ENCODE measurements at places on chromosomes 16 and 17.

DNA sequence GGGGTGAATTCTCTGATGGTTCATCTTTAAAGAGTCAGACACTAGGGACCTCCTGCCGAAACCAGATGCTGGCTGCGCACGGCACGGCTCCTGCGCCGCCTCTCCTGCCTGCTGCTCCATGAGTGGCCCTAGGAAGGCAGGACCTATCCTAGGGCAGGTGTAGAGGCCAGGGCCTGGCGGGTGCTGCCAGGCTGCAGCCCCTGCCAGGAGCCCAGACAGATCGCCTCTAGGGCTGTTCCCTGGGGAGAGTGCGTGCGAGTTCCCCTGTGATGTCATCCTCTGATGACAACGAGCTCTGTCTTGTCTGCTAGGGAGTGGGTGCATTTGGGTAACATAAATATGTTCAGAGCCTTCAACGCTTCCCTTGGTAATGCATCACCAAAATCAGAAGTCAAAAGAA, 23.9 kb downstream of the SLC38A10 start:
- DNase-seq: no peak

DNA sequence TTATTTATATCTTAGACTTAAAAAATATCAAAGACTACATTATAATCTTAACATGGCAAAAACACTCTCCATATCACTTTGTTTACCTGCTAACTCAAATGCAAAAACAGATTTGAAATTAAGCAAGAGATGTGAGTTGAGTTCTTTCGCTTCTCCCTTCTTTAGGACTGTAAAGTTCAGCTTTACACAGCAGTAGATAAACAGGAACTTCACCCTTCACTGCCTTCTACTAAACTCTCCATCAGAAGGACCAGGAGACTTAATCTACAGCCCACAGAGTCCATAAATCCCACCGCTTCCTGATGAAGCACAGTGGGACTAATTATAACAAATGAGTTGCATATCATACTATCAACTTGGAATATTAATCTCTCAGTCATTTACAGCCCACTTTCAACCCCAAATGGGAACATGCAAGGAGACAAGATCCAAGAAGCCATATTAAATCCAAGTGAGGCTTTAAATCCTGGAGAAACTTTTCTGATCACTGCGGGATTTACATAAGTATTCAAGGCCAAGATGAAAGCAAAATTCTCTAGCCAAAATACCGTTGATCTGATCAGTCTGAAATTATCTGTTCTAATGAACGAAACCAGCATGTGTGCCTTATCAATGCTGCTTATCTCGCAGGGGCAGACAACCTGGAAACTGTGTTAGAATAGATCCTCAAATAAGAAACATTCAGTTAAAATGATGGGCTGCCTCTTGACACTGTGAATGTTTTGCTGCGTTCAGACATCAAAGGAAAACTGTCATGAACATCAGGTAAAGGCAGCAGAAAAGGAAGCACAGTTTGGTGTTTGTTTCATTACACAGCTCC, 1.6 kb downstream of the AMFR start:
- DNase-seq: no peak

GRCh38 chr16:57600952-57601580, 27.4 kb upstream of the ADGRG1 start:
- no peak for DNase-seq

DNA sequence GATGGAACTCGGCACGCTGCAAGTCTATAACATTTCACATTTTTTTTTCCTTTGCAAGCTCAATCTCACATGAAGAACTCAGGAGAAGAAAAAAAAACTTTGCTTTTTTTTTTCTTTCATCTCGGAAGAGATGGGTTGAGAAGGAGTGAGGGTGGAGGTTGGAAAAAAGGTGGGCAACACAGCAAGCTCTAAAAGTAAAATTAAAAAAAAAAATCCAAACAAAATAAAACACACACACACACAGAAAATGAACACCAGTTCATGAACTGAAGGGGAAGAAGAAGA, 2.5 kb downstream of the MAF start:
- DNase-seq: no peak

- DNase-seq: no peak
These were observed 38.1 kb downstream of the RND2 start for GRCh38 chr17:43062984-43063638.

DNA sequence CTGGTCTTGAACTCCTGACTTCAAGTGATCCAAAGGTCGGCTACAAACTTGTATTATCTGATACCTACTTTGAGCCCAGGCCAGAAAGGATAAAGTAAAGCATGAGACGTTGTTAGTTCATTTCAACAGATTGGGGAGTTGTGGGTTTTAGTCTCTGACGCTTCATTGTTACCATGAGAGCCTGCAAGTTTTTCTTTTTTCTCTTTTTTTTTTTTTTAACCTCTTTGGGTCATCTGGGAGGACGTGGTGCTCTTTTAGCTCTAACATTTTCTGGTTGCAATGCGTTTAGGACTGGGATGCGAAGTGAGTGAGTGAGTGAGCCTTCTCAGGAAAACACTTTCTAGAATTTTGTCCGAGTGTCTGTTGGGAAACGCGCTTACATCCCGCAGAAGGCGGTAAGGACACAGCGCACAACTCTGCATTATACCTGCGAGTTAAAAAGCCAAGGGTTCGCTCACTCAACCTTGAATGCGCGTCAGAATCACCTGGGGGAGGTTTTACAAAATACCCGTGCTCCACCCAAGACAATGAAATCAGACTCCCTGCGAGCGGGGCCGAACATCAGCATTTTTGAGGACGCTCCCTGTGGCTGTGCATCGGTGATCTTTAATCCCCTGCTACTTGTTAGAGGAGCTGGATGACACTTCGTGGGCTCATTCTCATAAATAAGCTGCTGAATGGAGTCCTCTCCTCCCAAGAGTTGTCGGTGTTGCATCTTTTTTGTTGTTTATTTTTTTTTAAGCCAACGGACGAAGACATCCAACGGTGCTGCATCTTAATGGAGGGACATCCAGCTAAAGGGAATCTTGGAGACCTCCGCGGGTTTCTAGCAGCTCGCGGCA, 629 bp upstream of the RNF135 start:
- no peak for DNase-seq

GRCh38 chr16:72987480-72987901, 60.4 kb downstream of the ZFHX3 start:
- DNase-seq: no peak

GRCh38 chr17:34126965-34127364, 128.1 kb upstream of the CCL2 start:
- no peak for DNase-seq

DNA sequence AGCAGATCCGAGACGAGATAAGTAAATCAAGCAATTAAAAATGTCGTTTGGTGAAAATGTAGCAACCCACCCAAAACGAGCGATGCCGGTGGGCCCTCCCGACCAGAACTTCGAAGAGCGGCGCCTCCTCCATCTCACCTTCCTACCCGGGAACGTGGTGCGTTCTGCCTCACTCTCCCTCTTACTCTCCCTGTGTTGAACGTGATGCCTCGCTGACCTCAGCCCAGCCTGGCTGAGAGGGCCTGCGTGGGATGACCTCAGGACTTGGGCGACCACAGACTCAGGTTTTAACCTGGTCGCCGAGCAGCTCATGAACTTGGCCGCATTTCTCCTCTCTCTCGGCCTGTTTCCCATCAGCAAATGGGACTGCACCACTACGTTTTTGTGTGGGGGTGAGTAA, 69.7 kb upstream of the RPL38 start:
- DNase-seq: no peak

GRCh38 chr16:31693733-31694132, 166.0 kb downstream of the AHSP start:
- DNase-seq: no peak

DNA sequence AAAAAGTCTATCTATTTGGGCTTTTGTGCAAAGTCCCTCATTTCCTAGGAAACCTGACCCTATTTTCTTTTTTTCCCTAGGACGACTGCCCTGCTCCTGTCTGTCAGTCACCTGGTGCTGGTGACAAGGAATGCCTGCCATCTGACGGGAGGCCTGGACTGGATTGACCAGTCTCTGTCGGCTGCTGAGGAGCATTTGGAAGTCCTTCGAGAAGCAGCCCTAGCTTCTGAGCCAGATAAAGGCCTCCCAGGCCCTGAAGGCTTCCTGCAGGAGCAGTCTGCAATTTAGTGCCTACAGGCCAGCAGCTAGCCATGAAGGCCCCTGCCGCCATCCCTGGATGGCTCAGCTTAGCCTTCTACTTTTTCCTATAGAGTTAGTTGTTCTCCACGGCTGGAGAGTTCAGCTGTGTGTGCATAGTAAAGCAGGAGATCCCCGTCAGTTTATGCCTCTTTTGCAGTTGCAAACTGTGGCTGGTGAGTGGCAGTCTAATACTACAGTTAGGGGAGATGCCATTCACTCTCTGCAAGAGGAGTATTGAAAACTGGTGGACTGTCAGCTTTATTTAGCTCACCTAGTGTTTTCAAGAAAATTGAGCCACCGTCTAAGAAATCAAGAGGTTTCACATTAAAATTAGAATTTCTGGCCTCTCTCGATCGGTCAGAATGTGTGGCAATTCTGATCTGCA, 12.9 kb downstream of the TMEM98 start:
- no peak for DNase-seq

DNA sequence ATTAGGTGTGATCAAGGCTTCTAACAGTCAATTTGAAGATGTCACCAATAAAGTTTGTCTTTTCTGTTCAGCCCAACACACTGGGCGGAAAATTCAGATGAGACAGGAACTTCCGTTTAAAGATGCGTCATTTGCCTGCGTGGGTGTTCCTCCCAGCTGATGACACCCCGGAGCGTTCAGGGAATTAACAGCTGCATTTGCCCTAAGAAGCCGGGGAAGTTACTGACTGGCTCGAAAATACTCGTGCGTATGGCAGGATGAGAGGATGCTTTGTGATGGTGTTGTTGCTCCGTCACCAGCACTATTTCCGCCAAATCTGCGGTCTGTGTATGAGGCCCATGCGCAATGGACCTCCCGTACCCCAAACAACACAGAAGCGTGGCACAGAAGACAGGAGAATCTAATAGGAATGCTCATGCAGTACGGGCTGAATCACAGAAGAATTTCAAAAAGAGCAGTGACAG, 11.9 kb upstream of the PVALEF start:
- DNase-seq: no peak

DNA sequence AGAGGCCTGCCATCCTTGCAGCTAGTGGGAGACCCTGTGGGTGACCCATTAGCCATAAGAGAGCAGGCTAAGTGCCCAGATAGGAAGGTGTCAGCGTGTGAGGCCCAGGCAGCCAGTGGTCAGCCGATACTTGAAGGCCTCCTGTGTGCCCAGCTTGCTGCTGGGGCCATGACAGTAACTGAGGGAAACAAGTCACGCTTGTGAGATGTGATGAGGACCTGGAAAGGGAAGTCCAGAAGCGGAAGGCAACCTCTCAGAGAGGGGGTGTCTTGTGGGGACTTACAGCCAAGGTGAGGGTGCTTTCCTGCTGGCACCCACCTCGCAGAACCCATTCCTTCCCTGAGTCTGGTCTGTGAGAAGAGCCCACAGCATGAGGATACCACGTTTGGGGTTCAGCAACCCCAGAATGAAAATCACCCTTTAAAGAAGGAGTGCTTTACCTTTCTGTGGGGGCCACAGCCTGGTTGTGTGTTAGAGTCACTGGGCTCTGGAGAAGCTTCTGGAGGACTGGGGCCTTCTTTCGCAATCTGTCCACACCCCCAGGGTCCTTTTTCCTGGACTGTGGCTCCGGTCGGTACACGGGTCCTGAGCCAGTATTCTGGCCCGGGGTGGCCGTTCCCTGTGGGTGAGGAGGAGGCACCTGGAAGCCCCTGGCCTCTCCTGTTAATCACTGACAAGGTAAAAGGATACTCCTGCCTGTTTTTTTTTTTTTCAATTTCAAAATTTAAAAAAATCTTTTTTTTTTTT, 53.9 kb downstream of the PLCG2 start:
- no peak for DNase-seq

DNA sequence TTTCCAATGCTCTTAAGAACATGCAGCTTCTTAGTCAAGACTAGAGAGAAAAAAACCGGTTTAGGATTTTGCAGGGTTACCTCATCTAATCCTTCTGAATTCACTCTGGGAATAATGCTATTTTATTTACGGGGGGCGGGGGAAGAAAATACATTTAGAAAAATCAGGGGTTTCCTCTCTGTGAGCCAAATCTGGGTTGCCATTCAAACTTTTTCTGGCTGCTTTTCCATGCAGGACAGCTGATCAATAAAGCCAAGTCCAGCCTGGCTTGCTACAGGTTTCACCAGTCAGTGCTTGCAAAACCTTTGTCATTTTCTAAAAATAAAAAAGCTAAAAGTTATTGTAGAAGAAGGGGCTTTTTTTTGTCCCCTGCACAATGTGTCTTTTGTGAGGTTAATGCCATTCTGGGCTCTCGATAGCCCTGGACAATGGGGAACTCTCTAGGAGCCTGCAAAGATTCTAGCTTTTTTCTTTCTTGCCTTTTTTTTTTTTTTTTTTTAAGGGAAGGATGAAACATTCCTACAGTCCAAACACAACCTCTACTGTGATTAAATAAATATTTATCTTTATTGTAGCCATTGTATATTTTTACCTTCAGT, 13.1 kb upstream of the ZFHX3 start:
- no peak for DNase-seq

DNA sequence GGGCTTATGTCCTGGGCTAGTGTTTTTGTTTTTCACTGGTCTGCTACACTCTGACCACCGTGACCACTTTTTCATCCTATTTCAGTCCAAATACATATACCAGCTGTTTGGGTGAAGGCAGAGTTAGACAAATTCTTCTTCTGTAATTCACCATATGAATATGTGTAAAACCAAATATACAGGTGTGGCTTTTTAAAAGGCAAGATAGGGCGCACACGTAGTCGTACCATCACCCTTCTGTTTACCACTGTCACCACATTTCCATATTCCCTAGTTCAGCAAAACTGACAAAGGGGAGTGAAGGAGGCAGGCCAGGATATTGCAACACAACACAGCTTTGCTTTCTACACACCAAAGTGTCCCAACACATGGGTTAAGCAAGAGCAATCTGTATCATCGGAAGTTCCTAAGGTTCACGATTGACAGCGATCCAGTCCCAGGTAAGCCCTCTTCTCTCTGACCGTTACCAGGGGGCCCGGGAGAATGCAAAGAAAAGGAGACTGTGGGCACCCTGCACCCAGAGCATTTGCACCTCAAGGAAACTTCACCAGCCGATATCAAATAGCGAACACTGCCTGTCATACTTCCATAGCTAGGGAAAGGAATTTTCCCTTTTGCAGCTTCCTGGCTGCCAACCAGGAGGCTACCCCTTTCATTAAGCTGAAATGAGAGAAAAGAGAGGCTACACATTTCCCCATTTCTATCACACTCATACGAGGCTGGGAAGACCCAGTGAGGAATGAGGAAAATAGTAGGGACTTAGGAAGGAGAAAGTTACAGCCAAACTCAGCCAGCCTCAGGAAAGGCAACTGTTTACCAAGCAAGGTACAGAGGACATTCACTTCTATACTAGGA, 23.1 kb downstream of the CREBBP start:
- no peak for DNase-seq

Measured in NCI-H1417 treated with DMSO at 0.1 percent for 48 hours (cell line).